Dermis microvascular lymphatic vessel endothelial cell (primary cell): ENCODE measurements at places on chromosomes 3 and 15.

DNA sequence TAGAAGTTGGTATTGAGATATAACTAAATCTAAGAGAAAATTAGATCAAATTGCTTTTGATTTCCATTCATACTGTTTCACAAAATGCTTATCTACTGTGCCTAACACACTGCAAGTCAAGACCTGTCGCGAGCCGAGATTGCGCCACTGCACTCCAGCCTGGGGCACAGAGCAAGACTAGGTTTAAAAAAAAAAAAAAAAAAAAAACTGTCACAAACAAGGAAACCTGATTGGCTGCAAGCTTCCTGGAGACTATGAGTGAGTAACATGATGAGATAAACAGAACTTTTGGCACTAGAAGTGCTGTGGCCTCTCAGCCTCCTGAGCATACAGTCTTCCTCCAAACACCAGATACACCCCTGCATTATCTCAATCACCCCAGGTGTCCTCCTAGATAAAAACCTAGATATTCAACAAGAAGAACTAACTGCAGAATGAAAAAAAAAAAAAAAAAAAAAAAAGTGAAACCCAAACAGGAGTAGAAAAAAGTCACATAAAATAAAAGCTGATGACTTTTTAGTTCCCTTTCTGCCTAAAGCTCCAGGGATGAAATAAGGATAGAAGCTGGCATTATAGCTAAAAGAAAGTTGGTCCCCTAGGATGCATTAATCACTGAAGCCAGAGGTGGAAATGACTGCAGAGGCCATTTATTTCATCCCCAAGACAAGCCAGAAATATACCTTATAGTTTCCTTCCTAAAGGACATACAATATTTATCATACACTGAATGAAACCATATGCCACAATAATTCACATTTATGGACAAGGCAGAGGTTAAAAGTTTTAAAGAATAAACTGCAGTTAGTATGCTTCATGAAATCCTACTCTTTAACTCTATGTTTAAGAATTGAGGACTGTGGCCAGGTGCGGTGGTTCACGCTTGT lies 82.4 kb downstream of the P3H2 start:
- peak; percentile 34 for DNase-seq

- DNase-seq, result peak; percentile 92
These were observed at the start of gene LCMT2 for GRCh38 chr15:43329960-43330779. Gene LCMT2, minus strand, starts transcription at chr15:43330573. Its CDS starts 84 bp downstream, at chr15:43330489.

DNA sequence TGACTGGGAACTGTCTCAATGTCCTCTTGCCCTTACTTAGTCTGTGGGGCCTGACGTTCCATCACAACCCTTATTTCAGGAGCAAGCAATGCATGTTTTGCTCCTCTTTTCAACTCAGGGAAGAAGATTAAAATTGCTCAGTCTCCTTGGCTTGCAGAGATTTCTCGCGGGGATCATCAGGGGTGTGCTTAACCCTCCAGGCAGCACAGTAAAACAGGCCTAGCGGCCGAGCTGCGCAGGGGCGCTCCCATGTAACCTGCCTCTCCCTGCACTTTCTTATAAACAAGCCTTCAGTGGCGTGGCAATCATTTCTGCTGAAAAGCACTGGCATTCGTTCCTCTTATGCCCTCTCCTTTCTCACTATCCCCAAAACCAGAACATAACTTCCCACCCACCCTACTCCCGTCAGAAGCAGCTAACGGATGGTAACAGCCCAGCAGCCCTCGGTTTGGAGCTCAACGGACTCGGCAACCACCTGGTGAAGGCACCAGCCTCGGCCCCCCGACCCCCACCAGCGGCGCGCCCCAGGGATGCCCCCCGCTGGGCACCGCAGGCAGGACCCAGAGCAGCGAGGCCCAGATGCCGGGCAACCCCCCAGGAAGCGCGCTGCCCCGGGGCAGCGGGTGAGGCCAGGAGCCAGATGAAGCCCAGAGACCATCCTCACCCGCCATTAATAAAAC lies 1.1 kb downstream of the MCF2L2 start:
- no peak for DNase-seq

GRCh38 chr3:107184375-107184774 lies 192.9 kb upstream of the CCDC54 start:
- no peak for DNase-seq
